BJ (cell line): ENCODE measurements at places on chromosomes 1 and 21. TPM values are rescaled to one million over a fixed set of nuclear protein-coding genes. Genes with fewer than 3 reads are reported as not detected.

Gene TLR5
- polyA plus RNA-seq: 0.02 and 0.21 TPM in 2 replicates

Gene RSPO1
- 0.04 and 0.05 TPM in 2 replicates for polyA plus RNA-seq

Gene SLAMF8
- 0.05 and 0.06 TPM in 2 replicates for polyA plus RNA-seq

Gene FAM151A
- polyA plus RNA-seq: not detected in 2 replicates

Gene CFAP45
- polyA plus RNA-seq: 0.56 TPM in 2 replicates

Gene MAB21L3
- 0.11 and 0.34 TPM in 2 replicates for polyA plus RNA-seq

Gene RHCE
- 0.49 and 0.59 TPM in 2 replicates for polyA plus RNA-seq

Gene IGSF3
- polyA plus RNA-seq: 0.10 and 0.15 TPM in 2 replicates

Gene CTBS
- polyA plus RNA-seq: 14.4 and 25.3 TPM in 2 replicates

Gene SSX2IP
- 6.5 and 14.8 TPM in 2 replicates for polyA plus RNA-seq

Gene PODN
- polyA plus RNA-seq: 54.5 and 107 TPM in 2 replicates

Gene TRIM67
- polyA plus RNA-seq: 0.01 and 0.02 TPM in 2 replicates

Gene SHISAL2A
- polyA plus RNA-seq: not detected in 2 replicates

Gene B3GALT5
- polyA plus RNA-seq: 0.09 TPM in 2 replicates

Gene PROX1
- 0.02 and 0.11 TPM in 2 replicates for polyA plus RNA-seq

Gene PADI3
- polyA plus RNA-seq: not detected in 2 replicates

Gene DYNLT5
- polyA plus RNA-seq: 0.52 and 1.1 TPM in 2 replicates

Gene RPL11
- 1,288 and 1,806 TPM in 2 replicates for polyA plus RNA-seq

Gene GPX7
- 40.6 and 44.5 TPM in 2 replicates for polyA plus RNA-seq

Gene HAO2
- not detected in 2 replicates for polyA plus RNA-seq

Gene TRIM62
- 3.0 and 5.2 TPM in 2 replicates for polyA plus RNA-seq

Gene NID1
- 116 and 182 TPM in 2 replicates for polyA plus RNA-seq

Gene GBP5
- polyA plus RNA-seq: not detected in 2 replicates

Gene BROX
- polyA plus RNA-seq: 2.6 and 6.4 TPM in 2 replicates

Gene NPHS2
- polyA plus RNA-seq: not detected in 2 replicates

Gene CYP4A11
- not detected in 2 replicates for polyA plus RNA-seq

Gene OR2T6
- polyA plus RNA-seq: not detected in 2 replicates

Gene RORC
- polyA plus RNA-seq: not detected in 2 replicates

Gene NPHP4
- polyA plus RNA-seq: 1.8 and 4.3 TPM in 2 replicates

Gene DPYD
- 13.1 and 21.1 TPM in 2 replicates for polyA plus RNA-seq

Gene PAPPA2
- 0.82 and 0.97 TPM in 2 replicates for polyA plus RNA-seq

Gene DIRAS3
- polyA plus RNA-seq: 0.39 and 0.53 TPM in 2 replicates

Gene SELL
- polyA plus RNA-seq: 0.05 TPM in 1 of 2 replicates, not detected in the other

Gene MYBPH
- polyA plus RNA-seq: not detected in 2 replicates

Gene CD164L2
- not detected in 2 replicates for polyA plus RNA-seq

Gene ADAMTS5
- polyA plus RNA-seq: 4.2 and 5.4 TPM in 2 replicates

Gene HTR1D
- 0.06 and 0.07 TPM in 2 replicates for polyA plus RNA-seq

Gene GNG12
- polyA plus RNA-seq: 99.6 and 190 TPM in 2 replicates

Gene S100A2
- 2.0 and 2.7 TPM in 2 replicates for polyA plus RNA-seq

Gene NHLH1
- 0.13 and 0.20 TPM in 2 replicates for polyA plus RNA-seq

Gene FNBP1L
- polyA plus RNA-seq: 5.5 and 12.4 TPM in 2 replicates

Gene PGLYRP4
- not detected in 2 replicates for polyA plus RNA-seq

Gene NPR1
- polyA plus RNA-seq: 0.02 TPM in 1 of 2 replicates, not detected in the other

Gene TMEM79
- 2.3 and 3.3 TPM in 2 replicates for polyA plus RNA-seq

Gene PCAT6
- 3.2 and 3.3 TPM in 2 replicates for polyA plus RNA-seq

Gene TRIM58
- polyA plus RNA-seq: not detected in 2 replicates

Gene PRELP
- polyA plus RNA-seq: 2.8 and 3.9 TPM in 2 replicates

Gene ATP1A4
- not detected in 2 replicates for polyA plus RNA-seq

Gene LIN28A
- not detected in 2 replicates for polyA plus RNA-seq

Gene ETS2
- polyA plus RNA-seq: 14.1 and 18.8 TPM in 2 replicates
